ENCODE measurements at places on chromosomes 11 and 22.

- DNase-seq, result no peak
Measured at GRCh38 chr11:61019832-61020405, 48.4 kb downstream of the CD6 start.

DNA sequence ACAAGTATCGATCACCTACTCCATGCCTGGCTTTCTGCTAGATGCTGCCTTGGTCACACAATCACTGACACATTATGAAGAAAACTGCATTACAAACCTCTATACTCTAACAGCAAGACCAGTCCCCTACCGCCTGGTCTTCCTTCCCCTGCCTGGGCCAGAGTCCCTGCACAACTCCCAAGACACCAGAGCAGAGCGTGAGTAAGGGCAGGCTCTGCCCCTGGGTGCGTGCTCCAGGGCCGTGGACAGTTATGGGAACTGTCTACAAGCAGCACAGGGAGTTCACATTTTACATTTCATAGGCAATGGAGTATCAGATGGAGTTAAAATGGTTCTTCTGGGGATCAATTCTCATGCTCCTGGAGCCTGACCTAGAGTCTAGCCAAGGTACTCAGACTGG, 6.5 kb downstream of the FZD4 start:
- no peak for DNase-seq

DNA sequence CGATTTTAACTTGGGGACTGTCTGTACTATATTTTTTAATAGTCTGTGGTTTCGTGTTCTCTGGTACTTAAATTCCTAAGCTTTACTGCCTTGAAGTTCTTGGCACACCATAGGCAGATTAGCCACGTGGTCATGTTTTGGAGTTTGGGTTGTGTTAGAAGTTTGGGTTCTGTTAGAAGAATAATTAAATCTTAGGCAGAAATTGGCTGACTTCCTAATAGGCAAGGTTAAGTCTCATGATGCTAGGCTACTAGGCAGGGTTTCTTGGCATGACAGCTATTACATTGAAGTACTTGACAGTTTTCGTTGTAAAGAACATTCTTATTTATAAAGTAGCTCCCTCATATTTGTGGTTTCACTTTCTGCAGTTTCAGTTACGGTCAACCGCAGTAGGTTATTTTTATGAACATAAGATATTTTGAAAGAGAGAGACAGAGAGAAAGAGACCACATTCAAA, 30.0 kb upstream of the MMP7 start:
- peak; percentile 31 for DNase-seq

- DNase-seq, result no peak
Measured at GRCh38 chr11:132312701-132313111, 942.3 kb downstream of the NTM start.
